Lower lobe of right lung (tissue), 2 donors: ENCODE measurements at places on chromosomes 3 and 15. TPM values are rescaled to one million over a fixed set of nuclear protein-coding genes. Genes with fewer than 3 reads are reported as not detected.

- no peaks in the 10 kb centered on the region for H3K36me3 ChIP-seq
- H3K4me3 ChIP-seq, result no peak overlapping the region
- H3K27me3 ChIP-seq, result peaks cover 28% of the 10 kb centered on the region
- DNase-seq, result peak; percentile 73
- H3K4me1 ChIP-seq, result no peaks in the 10 kb centered on the region
Measured at GRCh38 chr15:89486726-89487050, 9.7 kb downstream of the RHCG start.

DNA sequence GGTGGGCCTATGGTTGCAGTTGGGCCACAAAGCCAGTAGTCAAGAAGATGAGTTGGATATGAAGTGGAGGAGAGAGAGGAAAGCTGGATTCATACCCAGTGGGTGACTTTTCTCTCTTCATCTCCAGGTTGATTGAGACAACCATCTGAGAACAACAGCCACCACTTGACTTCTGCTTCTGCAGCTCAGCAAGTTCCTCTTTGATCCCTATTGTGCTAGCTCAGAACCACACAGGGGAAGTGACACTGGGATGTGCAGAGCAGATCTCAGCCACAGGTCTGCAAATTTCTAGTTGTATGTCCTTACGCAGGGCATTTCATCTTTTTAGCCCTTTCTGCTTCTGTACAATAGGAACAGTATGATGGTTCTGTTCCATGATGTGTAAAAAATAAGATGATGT lies 459.2 kb upstream of the ARRDC4 start:
- no peak overlapping the region for H3K4me3 ChIP-seq
- no peaks in the 10 kb centered on the region for H3K4me1 ChIP-seq
- no peak overlapping the region for H3K27ac ChIP-seq
- DNase-seq, result no peak
- H3K27me3 ChIP-seq, result no peaks in the 10 kb centered on the region

GRCh38 chr3:10722911-10723310 lies 93.1 kb upstream of the SLC6A11 start:
- no peak overlapping the region for H3K4me3 ChIP-seq
- peaks cover 5% of the 10 kb centered on the region for H3K27me3 ChIP-seq
- no peaks in the 10 kb centered on the region for H3K36me3 ChIP-seq
- no peaks in the 10 kb centered on the region for H3K4me1 ChIP-seq

DNA sequence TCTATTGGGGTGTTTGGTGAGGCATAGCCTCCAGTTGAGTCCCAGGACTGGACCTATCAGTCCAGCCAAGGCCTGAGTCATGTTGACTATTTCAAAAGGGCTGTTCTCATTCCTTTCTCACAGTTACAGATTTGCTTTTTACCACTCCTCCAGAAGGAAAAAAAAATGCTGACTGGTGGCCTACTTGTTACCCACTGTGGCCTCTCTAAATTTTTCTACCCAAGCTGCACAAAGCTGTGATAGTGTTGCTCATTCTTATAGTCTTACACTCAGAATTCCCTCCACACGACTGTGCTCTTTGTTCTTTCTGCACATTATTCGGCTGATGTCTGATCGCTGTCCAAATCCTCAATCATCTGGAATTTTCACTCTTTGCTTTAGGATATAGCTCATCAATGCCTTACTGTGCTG lies 1142.2 kb downstream of the IGSF11 start:
- H3K27me3 ChIP-seq, result no peaks in the 10 kb centered on the region
- no peak overlapping the region for H3K27ac ChIP-seq
- DNase-seq, result no peak
- no peak overlapping the region for H3K4me3 ChIP-seq
- H3K36me3 ChIP-seq, result no peaks in the 10 kb centered on the region

DNA sequence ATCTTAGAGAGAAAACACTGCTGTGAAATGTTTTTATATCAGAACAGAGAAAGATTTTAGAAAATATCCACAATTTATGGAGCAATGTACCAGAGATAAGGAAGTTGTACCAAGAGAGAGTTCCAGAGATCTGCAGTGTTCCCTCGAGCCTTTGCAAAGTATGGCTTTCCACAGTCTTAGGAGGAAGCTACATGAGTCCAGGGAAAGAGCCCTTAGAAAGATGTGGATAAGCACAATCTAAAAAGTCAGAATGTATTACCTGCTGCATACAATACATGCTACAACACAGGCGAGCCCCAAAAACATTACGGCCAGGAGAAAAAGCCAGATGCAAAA lies 56.4 kb downstream of the ZNF860 start:
- no peak overlapping the region for H3K4me3 ChIP-seq
- H3K27me3 ChIP-seq, result no peaks in the 10 kb centered on the region
- peaks cover 6% of the 10 kb centered on the region for H3K4me1 ChIP-seq
- DNase-seq, result no peak
- no peak overlapping the region for H3K27ac ChIP-seq

DNA sequence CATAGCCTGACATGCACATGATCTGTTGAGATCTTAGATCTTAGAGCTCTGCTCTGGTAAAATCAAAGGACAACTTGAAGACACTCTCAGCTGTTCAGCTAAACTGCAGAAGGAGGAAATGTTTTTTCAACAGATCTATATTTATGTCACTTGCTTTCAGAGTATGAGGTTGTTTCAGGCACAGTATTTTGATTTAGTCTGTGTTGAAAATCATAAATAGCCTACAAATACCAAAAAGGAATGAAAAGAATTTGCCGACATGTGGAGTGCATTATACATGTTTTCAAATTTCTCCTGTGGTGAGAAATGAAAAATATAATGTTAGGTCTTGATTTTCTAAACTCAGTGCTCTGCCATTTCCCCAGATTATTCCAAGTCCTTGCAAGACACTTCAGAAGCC lies 1118.4 kb downstream of the TBL1XR1 start:
- no peaks in the 10 kb centered on the region for H3K27me3 ChIP-seq
- no peak for DNase-seq
- no peaks in the 10 kb centered on the region for H3K4me1 ChIP-seq

DNA sequence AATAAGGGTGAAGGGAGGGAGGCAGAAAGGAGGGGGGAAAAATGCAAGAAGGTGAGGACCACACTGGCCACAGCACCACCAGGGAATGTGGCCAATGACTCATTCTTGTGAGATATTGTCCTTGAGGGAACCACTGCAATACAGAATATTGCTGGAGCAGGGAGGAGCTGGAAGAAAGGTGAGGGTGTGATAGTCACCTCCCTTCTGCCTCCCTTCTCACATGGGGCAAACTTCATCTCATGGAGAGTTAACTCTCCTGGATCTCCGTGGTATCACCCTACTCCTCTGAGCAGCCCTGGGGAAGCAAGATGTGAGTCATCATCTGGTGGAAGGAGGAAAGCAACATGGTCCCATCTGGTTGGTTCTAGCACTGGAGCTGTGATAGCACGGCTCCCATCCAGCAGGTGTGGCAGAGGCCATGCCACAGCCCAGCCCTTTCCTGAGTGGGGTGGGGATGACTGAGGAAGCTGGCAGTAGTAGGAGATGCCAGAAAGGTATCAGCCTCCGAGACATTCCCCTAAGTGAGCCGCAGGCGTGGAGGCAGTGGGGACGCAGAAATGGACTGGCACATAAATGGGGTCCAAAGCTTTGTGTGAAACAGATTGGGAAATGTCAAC lies 115.9 kb upstream of the LPP start:
- no peak overlapping the region for H3K27ac ChIP-seq
- DNase-seq, result no peak
- peaks cover 11% of the 10 kb centered on the region for H3K4me1 ChIP-seq
- H3K4me3 ChIP-seq, result no peak overlapping the region

DNA sequence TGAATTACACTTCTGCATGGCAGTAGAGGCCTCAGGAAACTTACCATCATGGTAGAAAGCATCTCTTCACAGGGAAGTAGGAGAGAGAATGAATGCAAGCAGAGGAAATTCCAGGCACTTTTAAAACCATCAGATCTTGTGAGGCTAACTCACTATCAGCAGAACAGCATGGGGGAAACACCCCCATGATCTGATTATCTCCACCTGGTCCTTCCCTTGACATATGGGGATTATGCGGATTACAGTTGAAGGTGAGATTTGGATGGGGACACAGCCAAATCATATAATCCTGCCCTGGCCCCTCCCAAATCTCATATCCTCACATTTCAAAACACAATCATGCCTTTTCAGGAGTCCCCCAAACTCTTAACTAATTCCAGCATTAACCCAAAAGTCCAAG lies 691.1 kb downstream of the SI start:
- no peaks in the 10 kb centered on the region for H3K27me3 ChIP-seq
- no peak for DNase-seq
- H3K4me3 ChIP-seq, result no peak overlapping the region
- H3K4me1 ChIP-seq, result no peaks in the 10 kb centered on the region
- H3K27ac ChIP-seq, result no peak overlapping the region

- H3K27ac ChIP-seq, result no peak overlapping the region
- no peaks in the 10 kb centered on the region for H3K27me3 ChIP-seq
- no peak for DNase-seq
- H3K4me1 ChIP-seq, result no peaks in the 10 kb centered on the region
- H3K4me3 ChIP-seq, result no peak overlapping the region
Measured at GRCh38 chr3:157594413-157594812, 91.2 kb upstream of the VEPH1 start.

DNA sequence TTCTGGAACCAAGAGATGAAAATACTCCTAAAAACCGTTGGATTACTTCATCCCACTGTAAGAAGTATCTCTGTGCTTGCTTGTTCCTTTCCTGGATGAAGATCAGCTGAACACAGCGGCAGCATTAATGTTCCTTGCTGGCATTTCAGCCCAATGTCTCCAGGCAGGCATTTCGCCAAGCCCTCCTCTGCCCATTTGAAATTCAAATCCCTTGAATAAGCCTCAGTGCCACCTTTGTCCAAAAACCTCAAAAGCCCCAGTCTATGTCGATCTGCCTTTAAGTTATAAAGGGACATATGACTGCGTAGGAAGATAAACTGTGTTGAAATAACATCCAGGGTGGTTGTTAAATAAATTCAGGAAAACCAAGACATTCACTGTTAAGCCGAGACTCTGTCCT lies 156.8 kb upstream of the PDZRN3 start:
- no peaks in the 10 kb centered on the region for H3K27me3 ChIP-seq
- H3K4me1 ChIP-seq, result no peaks in the 10 kb centered on the region
- no peak overlapping the region for H3K4me3 ChIP-seq
- no peak overlapping the region for H3K27ac ChIP-seq
- no peak for DNase-seq

DNA sequence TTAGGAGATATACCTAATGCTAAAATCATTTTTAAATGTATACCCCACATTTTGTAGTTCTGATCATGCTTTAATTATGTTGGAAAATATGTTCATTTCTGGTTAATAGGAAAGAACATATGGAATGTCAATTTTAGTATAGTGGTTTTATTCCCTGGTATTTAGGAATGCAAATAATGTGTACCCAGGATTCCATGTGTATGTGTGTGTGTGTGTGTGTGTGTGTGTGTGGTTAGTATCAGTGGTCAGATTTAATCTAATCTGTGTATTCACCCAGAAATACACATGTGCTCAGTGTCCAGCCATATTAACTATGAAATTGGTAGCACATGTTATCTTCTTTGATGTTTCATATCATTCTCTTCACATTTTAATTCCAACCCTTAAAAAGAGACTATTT lies 233.5 kb upstream of the DCBLD2 start:
- no peak overlapping the region for H3K4me3 ChIP-seq
- H3K27me3 ChIP-seq, result no peaks in the 10 kb centered on the region
- H3K36me3 ChIP-seq, result no peaks in the 10 kb centered on the region
- H3K4me1 ChIP-seq, result no peaks in the 10 kb centered on the region
- DNase-seq, result no peak

DNA sequence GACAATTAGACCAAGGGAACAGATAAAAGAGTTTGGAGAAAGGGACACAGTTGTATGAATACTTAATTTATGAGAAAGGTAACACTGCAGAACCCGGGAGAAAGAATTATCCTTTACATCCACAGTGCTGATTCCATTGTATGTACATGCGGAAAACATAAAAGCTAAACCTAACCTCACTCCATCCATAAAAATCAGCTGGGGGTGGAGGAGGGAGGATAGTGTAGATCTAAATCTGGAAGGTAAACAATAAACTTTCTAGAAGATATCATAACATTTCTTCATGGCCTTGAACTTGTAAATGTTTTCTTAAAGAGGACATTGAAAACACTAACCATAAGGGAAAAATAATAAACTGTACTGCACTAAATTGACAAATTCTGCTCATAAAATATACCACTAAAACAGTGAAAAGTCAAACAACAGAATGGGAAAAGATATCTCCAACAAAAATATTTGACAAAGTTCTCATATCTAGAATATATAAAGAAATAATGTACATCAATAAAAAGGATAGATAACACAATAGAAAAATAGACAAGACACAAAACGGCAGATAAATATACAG lies 220.5 kb downstream of the DPH6 start:
- H3K4me3 ChIP-seq, result no peak overlapping the region
- H3K4me1 ChIP-seq, result no peaks in the 10 kb centered on the region
- H3K36me3 ChIP-seq, result no peaks in the 10 kb centered on the region

DNA sequence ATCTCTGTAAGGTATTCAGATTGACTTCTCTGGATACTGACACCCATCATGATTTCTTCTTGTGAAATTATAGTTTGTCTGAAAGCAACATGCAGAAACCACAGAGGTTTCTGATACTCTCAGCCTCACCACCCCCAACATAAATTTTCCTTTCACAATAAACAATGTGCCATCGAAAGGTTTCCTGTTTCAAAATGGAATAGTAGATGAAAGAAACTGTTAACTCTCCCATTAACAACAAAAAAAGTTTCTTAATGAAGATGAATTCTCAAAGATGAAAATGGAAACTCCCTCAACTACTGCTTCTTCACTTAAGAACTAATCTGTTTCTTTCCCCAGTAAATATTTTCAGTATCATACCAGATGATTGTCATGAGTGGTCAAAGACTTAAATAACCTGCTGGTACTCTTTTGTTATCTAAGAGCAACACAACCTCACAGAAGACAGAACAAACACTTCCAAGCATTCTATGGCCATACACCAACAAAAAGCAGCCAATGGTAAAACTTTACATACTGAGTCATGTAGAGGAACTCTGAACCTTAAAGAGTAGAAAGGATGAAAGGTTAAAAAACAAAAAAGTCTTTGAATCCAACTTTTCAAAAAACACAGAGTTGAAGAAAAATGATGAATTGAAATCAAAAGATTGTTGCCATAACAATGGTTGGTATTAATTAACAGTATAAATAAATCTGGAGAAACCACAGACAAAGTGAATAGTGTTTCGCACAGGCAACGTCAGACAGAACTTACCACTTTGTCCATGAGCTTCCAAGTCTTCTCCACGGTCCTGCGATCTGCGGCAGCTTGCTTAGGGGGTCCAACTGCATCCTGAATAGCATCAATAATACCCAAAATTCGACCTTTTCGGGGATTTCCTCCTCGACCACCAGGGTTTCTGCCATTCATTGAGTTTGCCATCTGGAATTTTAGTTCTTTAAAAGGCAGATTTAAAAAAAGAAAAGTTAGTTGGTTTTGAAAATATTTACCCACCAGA lies 1.9 kb downstream of the CBLB start:
- H3K4me3 ChIP-seq, result peak overlapping the region; percentile 86
- no peaks in the 10 kb centered on the region for H3K27me3 ChIP-seq
- DNase-seq, result no peak
- H3K27ac ChIP-seq, result peak overlapping the region; percentile 97

The CX3CR1 gene
- total RNA-seq, result 14.1 TPM

The SH2D7 gene
- not detected for total RNA-seq

The CAPN3 gene
- 47.2 TPM for total RNA-seq

The PLCB2 gene
- 105 TPM for total RNA-seq

The EFCC1 gene
- 12.1 TPM for total RNA-seq

The PLSCR5 gene
- total RNA-seq, result not detected

The RBMS3 gene
- total RNA-seq, result 58.5 TPM
